ENCODE measurements at places on chromosomes 1 and 21.

DNA sequence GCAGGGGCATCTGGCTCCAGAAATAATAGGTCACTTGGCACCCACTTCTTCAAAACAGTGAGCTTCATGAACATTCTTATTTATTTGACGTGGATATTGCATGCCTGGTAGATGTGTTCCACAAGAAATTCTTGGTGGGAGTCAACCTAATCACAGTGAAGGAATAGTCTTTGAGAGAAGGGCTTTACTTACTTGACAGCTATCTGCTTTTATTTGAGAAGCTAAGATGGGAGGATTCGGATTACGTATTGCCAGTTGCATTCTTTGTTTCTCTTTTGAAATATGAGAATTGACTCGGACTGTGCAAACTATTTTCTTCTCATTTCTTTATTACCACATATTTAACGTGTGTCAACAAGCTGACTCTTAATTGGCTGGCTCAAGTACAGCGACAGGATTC lies 117.2 kb downstream of the FASLG start:
- no peak for DNase-seq

DNA sequence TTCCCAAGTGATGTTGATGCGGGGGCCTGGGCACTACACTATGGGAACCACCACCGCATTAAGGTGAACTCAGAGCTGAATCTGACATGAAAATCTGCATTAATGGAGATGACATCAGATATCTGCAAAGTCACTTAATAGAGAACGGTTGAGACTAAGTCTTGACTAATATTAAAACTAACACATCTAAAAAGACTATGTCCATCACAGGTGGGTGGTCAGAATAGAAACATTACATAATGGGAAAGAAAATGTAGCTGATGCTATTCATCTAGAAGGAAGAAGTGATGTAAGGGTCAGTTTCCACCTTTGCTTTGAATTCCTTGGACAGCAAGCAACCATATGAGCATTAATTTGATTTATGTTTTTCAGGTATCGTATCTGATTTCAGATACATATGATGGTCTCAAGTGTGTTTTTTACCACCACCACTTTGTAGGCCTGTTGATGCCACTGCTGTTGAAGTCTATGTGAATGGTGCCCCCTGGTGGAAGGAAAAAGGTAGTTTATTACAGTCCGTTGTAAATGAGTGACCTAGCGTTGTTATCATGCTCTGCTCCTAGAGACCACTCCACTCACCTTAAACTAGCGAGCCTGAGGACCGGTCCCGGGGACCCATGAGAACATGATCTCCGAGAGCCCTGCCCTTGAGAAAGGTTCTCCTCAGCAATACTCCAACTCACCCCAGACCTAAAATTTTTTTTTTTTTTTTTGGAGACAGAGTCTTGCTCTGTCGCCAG lies 73.5 kb downstream of the BACH1 start:
- DNase-seq, result peak; percentile 52

DNA sequence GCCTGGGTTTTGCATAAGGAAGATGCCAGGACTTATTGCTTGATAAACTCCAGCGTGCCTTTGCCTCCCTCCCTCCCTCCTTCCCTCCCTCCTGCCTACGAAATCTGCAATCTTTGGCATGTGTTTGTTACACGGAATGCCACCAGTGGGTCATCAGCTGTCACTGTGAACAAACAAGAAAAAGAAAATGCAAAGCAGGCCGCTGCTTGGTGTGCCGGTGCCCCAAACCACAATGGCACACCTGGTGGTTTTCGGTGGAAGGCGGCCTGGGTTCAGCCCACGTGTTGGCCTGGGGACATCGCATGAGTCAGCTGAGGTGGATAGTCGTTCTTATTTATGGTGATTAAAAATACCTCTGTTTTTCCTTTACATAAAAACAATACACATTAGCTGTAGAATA lies 16.3 kb upstream of the IFNLR1 start:
- no peak for DNase-seq

GRCh38 chr1:205492201-205492667 lies 12.2 kb upstream of the CDK18 start:
- no peak for DNase-seq

DNA sequence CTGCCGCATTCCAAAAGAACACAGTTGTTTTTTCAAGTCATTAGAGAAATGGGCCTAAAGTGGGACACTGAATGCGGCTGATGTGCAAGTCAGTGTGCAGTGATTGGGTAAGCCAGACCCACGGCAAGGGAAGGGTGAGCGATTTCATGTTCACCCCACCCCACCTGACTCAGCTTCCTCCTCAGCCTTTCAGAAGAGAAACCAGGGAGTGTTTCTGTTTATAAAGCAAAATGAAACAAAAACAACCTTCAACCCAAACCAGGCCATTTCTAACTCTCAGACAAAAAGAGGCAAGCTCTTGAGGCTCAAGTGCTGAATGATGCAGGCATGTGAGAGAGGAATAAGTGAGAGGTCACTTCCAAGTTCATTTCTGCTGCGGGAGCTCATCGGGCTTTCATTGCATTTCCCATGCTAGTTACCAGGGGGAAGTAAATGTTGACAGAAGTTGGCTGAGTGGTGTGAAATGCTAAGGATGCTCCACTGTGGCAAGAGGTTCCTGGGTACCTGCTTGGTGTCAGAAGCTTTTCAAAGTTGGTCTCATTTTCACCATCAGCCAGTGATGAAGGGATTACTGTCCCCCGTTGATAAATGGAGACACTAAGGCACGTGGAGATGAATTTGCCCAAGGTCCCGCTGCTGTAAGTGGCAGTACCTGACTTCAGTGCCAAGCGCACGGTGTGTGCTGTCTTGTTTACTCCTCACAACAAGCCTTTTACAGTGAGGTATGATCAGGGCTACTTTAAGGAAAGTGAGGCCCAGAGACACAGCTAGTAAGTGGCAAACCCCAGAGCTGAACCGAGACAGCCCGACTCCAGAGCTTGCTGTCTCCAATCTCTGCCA lies 29.1 kb downstream of the STPG1 start:
- DNase-seq, result peak; percentile 70

DNA sequence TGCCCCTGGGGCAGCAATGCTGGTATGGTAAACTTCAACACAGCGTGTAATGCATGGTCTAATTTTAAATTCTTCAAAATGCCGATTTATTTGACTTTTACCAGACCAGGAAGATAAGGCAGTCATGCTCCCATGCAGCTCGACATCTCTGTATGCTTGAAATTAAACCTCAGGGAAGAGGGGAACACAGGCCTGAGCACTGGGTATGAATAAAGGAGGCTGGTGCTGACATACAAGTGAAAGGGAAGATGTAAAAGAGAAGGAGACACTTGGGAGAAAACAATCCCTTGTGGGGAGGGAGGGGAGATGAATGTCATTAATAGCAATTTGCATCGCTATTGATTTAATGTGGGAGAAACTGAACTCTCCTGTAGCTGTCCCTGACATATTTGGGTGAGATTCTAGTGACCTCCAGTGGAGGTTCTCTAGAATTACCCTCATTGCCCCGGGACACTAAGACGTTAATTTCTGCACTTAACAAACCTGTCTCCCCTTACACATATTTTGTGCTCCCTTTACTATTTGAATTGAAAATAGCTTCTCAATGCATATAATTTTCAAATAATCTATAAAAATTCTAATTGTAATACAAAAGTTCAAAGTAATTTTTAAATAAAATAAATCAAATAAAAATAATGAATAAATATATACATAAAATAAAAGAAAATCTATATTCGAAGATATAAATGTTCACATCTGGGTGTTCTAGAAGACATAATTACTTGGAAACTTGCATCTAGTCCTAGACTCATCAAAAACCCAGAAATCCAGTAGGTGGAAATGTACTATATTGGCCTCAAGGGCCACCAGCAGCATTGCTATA lies 283.1 kb downstream of the LMX1A start:
- no peak for DNase-seq

DNA sequence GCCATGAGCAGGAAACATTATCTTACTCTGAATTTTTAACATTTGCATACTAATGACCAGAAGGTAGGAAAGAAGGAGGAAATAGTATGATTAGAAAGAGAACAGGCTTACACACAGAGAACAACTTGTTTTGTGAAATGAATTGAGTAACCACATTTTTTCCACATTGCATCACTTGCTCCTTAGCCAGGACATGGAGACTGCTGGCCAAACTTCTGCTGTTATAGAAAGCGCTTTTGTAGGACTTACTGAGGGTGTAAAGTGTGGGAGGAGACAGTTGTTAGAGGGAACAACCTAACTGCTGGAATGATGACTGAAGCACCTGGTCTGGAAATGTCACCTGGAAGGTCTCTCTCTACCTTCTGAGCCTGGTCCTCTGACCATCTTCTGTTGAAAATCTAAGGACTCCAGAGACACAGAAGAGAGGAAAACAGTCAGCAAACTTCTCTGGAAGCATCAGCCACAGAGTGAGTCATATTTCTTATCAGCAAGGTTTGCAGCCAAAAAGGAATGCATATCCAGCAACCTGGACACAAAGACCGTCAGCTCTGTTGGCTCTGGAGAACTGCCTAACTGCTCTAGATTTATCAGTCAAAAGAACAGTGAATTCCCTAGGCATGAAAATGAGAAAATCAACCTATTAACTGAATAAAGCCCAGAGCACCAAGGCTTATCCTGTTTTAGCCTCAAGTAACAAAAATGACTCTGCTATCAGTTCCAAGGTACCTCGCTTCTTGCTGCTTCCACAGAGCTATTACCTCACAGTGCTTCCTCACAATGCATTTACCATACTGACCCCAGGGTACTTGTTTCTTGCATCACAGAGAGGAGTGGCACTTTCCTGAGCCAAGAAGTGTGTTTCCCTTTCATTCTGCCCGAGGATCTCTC lies 88.0 kb upstream of the SLFNL1 start:
- DNase-seq, result peak; percentile 63

DNA sequence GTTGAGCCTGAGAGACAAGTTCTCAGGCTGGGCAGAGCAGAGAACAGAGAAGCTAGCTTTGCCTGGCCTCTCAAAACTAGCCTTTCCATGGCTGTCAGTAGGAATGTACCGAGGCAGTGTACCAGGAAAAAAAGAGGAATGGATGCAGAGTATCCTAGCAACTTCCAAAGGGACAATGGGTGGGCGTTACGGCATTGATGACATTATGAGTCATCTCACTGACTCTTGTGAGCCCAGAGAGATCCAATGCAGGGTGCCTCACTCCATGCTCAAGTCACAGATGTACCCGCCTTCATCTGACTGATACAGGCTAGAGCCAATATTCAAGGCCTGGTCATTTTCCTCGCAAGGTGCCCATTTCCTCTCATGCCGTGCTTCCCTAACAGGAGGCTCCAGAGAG lies 51.4 kb upstream of the C8B start:
- no peak for DNase-seq

- DNase-seq, result no peak
Measured at GRCh38 chr1:100431954-100432353, 79.6 kb downstream of the CDC14A start.

DNA sequence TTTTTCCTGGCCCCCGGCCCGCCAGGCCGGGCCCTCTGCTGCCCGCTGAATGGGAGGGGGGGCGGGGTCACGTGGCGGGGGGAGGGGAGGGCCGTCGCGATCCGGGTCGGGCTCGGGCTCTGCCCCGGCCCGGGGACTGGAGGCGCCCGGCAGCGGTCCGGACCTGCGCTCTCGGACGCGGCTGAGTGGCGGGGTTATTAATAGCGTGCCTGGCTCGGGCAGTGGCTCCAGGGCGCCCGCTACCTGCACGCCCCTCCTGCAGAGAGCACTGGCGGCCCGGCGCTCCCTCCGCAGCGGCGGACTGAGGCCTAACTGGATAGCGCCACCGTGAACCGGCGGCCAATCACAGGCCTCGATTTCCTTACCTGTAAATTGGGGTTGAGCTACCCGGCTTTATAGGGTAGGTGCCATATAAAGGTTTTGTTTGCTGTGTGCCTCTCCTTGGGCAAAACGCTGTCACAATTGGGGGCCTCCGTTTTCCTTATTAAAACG lies 28.1 kb downstream of the AHDC1 start:
- no peak for DNase-seq

DNA sequence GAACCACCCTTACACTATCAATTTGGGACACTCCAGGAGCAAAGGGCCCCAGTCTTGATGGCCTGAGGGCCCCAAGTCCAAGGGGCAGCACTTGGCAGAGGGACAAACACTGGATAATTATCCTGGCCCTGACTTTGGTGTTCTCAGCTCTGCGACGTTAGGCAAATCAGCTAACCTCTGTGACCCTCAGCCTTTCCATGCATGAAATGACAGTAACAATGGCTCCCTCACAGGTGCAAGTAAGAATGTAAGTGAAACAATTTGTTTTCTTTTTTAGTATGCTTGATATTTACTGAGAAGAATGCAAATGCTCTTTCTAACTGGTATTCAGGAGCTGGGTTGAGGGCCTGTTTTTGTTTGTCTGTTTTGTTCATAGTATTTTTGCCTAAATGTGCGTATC lies 61.6 kb upstream of the PRDX6 start:
- no peak for DNase-seq

DNA sequence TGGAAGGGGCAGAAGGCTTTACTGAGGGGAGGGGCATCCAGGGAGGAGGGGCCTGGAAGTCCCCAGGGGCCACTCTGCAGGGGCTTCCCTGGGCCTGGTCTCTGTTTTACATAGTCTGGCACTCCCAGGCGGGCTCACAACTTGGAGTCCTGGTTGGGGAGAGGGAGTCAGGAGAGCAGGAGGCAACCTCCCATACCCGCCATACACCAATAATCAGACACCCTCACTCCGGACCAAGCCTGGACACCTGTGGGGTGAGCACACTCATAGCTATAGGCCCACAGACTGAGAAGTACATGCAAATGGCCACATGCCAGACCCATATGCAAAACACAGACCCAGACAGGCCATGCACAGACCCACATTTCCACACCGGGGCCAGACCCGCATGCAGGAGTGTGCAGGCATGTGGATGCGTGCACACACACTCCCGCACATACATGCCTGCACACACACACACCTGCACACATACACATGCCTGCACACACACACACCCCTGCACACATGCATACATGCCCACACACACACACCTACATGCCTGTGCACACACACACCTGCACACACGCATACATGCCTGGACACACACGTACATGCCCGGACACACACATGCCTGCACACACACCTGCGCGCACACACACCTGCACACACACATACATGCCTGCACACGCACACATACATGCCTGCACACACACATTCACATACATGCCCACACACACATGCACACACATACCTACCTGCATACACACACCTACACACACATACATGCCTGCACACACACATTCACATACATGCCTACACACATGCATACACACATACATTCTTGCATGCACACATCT lies 89.5 kb upstream of the RUNX3 start:
- no peak for DNase-seq

DNA sequence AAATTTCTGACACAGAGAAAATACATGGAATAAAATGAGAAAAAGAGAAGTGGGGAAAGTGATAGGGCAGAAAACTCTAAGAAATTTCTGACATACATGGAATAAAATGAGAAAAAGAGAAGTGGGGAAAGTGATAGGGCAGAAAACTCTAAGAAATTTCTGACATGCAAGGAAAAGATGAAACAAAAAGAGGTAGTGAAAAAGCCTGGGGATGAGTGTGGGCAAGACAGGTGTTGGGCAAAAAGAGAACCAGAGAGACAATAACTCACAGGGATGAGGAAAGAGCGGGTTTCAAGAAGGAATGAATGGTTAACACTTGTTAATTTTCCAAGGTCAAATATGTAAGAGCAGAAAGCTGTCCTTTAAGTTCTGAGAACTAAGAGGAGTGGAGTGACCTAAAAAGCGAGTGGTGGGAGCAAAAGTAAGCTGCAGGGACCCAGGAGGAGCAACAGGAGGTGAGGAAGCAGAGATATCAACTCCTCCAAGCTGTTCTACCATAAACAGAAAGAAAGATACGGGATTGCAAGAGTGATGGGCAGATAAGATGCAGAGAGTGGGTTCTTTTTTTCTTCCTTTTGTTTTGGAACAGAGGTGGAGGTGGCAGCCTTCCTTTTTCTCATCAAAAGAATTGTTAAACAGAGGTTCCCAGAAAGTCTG lies 29.9 kb upstream of the EXO1 start:
- no peak for DNase-seq

Measured in AG09319 (cell line).